ENCODE measurements at places on chromosomes 3 and 15.

- no peak for DNase-seq
Observed at GRCh38 chr3:196044513-196044912, 37.4 kb downstream of the TFRC start.

DNA sequence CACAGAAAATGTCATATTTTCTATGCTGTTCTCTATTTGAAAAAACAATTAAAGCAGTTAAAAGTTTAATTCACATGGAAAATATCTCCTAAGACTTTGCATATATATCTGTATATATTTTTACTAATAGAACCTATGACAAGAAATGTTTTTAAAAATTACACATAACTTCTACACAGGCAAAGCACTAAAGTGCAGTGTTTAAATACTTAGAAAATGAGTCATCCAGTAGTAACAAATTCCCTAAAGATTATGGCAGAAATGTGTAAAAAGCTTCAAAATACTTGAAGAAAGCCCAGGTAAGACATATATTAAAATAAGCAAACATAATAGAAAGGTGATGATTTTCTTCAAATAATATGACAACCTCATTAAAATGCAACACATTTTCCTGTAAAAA lies 236.6 kb downstream of the TBC1D5 start:
- no peak for DNase-seq

DNA sequence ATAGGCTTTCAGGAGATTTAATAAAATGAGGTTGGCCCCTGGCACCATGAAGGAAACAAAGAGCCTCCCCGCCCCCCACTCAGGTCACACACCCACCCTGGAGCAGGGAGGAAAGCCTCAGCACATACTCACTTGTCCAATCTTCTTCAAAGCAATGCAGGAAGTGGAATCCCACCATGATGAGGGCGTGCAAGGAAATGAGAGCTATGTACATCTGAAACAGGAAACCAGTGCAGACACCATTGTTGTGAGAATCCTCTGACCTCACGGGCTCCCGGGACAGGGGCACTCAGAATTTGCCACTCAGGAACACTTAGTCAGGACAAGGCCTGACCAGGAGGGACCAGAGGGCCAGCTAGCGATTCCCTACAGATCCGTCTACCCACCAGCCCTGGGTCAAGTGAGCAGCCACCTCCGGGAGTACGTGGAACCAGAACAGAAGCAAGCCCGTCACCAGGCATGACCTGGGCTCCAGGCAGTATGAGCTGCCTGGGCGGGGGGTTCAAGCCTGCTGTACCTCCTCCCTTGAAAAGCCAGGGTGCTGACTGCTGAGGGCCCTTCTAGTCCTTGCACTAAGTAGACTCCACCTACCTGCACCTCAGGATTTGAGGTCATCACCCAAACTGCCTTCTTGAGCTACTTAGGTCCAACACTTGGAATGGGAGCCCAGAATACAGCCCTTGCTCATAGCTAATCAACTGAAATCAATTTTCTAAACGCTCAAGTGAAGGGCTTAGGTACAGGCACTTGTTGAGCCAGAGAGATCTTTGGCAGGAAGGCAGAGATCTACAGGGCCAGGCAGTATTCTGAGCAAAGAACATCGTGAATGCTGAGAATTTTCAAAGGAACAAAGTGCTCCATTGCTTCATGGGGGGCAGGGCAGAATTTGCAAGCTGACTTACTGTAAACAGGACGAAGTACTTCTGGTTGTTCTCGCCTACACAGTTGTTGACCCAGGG lies 42.7 kb downstream of the ZDHHC3 start:
- no peak for DNase-seq

DNA sequence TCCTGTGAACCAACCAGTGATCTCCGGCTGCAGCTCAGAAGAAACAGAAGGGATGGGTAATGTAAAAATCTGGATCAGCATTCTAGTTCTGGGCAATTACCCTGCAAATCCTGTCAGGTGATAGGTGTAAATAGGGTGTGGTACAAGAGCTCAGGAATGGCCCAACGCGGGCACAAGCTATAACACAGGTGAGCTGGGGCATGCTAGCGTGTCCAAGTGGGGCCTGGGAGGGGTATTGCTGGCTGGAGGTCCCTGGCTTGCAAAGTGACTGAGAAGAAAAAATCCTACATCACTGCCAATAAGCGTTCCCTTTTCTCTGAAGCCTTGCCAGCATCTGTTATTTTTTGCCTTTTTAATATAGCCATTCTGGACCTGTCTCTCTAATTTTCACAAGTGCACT lies 9.7 kb upstream of the CHST2 start:
- DNase-seq, result no peak

DNA sequence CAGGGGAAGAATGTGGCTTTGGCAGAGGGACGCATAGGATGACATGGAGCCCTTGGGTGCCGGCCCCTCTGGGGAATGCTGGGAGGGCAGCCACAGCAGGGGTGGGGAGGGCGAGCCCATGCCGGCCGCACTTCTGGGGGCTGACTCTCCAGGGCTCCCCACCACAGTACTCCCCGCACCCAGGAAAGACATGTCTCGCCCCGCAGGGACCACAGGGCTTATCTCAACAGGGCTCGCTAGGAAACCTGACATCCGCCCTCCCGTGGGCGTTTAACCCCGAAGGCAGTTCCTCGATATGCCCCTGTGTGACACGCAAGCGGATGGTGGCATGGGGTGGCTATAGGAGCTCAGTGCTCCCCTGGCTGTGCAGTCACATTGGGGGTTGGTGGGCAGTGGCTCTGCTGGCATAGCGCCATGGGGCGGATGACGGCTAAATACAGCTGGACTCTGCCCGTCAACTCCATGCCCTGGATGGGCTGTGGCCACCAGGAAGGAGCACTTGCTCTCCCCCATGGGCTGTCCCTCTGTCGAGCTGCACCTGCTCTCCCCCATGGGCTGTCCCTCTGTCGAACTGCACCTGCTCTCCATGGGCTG lies 141.4 kb downstream of the ADAMTS17 start:
- DNase-seq, result no peak

- DNase-seq, result no peak
Observed at GRCh38 chr3:160768031-160768430, 12.0 kb downstream of the PPM1L start.

- no peak for DNase-seq
Observed at GRCh38 chr15:78004919-78005634, 72.4 kb downstream of the TBC1D2B start.

Data from stimulated activated CD4-positive, alpha-beta T cell treated with anti-CD3 and anti-CD28 coated beads, Interleukin-4, amount 100 ng/mL, for 24 hours (primary cell).